IMR-90 (cell line): ENCODE measurements at places on chromosomes 2 and 18. TPM values are rescaled to one million over a fixed set of nuclear protein-coding genes. Genes with fewer than 3 reads are reported as not detected.

DNA sequence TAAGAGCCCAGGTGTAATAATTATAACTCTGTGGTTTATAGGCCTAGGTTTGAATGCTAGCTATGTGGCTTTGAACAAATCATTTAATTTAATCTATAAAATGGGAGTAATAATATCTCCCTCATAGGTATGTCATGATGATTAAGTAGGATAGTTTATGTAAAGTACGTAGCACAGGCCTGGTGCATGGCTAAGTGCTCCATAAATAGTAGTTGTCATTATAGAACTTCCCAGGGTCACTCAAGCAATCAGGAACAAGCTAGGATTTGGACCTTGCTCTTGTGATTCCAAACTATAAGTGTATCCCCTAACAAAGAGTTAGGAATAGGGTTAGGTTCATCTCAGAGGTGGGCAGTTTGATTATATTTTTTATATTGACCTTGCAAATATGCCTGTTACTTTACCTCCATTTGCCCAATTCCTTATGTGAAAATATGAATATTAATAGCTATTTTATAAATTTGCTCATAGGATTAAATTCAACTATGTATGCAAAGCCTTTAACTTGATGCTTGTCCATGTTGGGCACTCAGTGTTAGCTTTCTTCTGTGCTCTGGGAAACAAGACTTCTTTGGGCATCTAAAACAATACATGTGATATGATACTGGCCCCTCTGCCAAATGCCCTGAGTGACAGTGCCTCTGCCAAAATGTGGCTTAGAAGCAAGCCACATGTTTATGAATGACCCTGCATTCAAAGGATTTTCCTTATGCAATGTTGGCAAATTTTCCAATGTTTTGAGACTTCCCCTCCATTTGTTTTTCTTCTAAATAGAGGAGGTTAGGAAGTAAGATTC is 353.6 kb downstream of the KIAA1328 start:
- no peak for DNase-seq

- DNase-seq, result no peak
Observed at GRCh38 chr18:32958746-32959145, 185.9 kb upstream of the KLHL14 start.

- DNase-seq, result no peak
Observed at GRCh38 chr2:104539649-104540048, 314.3 kb upstream of the POU3F3 start.

GRCh38 chr2:134399096-134399495 is 145.2 kb downstream of the MGAT5 start:
- no peak for DNase-seq

DNA sequence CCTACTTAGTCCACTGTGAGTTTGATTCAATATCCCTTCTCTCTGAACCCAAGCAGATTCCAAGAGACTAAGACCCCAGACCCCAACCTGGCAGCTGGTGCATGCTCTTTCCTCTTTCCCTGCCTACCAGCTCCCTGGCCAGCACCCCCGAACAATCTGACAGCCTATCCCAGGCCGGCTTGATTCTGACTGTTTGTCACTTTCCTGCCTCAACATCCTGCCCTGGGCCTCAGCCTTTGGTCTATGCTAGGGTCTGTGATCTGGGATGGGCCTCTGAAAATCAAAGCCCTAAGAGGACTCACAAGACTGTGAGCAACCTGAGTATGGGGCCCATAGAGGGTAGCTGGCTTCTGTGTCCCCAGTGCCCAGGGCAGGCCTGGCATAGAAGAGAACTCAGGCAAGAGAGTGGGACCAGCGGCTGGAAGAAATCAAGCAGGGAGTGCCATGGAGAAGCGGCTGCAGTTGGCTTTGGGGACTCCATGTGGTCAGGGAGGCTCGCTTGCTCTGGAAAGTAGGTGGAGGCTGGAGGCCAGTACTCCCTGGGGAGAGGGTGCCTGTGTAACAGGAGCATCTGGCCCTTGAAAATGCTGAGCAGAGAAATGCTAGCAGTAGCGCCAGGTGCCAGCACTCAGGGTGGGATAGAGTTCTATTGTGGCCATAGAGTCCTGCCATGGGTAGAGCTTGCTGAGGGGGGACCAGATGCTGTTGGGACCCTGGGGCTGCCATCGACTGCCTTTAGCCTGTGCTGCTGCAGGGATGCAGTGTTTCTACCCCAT is 343.9 kb downstream of the DYSF start:
- no peak for DNase-seq

GRCh38 chr2:110126906-110127305 is 11.3 kb upstream of the MALL start:
- DNase-seq, result no peak

- DNase-seq, result no peak
Observed at GRCh38 chr18:50051288-50051687, 143.7 kb downstream of the MYO5B start.

- DNase-seq, result no peak
Observed at GRCh38 chr2:58954880-58955385, 713.8 kb upstream of the FANCL start.

The ANKRD30B gene
- not detected in 2 replicates for total RNA-seq

GRCh38 chr2:1227274-1227900 is 185.9 kb upstream of the TPO start:
- DNase-seq, result no peak

The DOK6 gene
- 2.7 and 3.9 TPM in 2 replicates for total RNA-seq

DNA sequence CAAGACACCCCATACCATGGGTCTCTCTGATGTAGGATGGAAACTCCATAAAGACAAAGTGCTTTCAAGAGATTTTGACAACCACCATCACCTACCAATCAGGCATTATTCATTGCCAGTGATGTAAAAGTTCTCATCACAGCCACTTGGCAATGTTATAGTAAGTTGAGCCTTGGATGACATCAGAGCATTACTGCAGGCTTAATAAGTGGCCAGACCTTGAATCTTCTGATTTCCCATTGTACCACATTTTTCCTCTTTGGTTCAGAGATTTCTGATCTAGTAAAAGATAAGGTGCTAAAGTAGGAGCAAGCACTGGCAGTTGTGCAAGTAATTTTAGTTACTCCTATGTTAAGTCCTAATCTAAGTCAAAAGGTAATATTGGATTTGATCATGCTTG is 36.5 kb downstream of the OSR1 start:
- peak; percentile 59 for DNase-seq

DNA sequence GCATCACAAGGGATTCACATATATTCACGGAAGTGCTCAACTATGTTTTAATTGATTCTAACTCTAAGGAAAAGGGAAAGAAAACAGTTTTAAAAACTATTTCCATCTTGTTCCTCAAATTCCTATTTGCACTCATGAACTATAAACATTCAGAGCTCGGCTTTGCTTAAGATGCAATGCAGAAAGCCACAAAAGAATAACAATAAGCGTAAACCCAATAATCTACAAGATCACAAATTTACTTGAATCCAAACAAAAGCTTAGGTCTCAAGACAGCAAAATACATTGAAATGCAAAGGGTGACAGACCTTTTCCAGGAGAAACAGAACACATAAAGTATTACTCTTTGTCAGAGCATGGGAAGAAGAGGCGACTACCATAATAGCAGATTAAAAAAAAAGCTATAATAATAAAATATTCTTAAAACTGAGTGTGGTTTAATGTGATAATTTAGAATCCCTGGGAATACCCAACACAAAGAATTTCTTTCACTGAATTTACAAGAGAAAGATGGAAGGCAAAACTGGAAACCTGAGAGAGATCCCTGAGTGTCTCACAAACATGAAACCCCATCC is 1094.9 kb downstream of the LRP1B start:
- DNase-seq, result peak; percentile 43

DNA sequence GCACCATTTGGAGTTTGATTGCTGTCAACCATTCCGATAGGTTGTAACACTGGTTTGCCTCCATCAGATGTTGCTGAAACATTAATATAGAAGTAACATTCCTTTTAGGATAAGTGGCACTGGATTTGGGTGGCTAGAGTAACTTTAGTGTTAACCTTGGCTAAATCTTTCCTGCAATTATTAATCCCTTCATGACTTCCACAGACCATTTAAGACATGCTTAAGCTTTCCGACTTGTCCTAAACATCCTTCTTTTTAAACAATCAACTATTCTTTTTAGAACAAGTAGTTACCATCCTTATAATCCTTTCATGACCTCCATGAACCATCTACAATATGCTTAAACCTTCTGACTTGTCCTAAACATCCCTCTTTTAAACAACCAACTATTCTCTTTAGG is 465.5 kb downstream of the DCDC2C start:
- no peak for DNase-seq

DNA sequence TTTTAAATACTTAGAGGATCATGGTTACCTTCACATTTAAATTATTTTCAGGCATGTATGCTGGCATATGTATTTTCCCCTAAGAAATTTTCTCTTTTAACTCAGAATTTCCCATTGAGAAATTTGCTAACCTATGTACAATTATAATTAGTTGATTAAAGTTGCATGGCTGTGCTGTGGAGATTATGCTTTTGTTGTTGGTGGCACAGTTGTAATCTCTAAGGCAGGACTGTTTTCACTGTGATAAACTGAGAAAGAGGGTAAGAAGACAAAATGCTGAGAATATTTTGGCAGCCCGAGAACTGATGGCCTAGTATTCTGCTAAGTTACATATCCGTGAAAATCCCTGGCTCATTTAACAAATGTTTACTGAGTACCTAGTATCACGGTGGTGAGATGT is 1.4 kb downstream of the VRK2 start:
- DNase-seq, result no peak

DNA sequence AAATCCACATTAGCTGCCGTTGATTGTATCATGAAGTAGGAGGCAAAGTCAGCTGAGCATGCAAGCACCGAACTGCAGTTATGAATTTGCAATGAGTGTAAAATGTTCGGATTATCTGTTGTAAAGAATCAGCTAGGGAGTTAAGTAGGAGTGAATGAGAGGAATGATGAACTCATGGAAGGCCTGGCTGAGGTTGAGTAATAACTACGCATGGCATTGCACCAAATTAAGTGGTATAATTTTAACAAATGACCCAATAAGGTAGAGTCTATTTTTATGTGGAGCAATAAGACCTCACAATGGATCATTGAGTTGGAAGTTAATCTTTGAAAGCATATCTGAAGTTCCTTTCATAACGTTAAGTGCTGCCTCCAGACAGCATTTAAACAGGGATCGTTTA is 288.2 kb upstream of the CHST9 start:
- no peak for DNase-seq

- no peak for DNase-seq
Observed at GRCh38 chr18:24479371-24479770, 18.9 kb downstream of the HRH4 start.

GRCh38 chr18:50131591-50131990 is 63.4 kb downstream of the MYO5B start:
- DNase-seq, result no peak

The TRIM43 gene
- not detected in 2 replicates for total RNA-seq

- peak; percentile 28 for DNase-seq
Observed at GRCh38 chr2:197258580-197258979, 52.0 kb downstream of the ANKRD44 start.

- no peak for DNase-seq
Observed at GRCh38 chr2:71736986-71737385, 283.6 kb downstream of the DYSF start.

- DNase-seq, result no peak
Observed at GRCh38 chr18:5095239-5095638, 101.8 kb downstream of the AKAIN1 start.

DNA sequence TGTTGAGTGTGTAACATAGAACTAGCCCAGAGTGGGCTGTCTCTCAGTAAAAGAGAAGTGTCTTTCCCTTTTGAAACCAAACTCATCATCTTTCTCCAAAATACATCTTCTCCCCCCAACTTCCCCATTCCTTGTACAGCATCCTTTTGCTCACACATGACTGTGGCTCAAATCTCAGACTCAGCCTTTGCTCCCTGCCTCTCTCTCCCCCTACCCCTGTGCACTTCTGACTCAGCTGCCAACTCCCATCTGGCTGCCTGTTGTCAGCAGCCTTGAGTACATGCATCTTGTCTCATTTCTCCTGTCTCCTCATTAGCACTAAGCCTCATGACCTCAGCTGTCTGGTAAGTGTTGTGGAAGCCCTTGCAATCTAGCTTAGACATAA is 18.1 kb upstream of the MGAT4A start:
- no peak for DNase-seq

The SAG gene
- not detected in 2 replicates for total RNA-seq

DNA sequence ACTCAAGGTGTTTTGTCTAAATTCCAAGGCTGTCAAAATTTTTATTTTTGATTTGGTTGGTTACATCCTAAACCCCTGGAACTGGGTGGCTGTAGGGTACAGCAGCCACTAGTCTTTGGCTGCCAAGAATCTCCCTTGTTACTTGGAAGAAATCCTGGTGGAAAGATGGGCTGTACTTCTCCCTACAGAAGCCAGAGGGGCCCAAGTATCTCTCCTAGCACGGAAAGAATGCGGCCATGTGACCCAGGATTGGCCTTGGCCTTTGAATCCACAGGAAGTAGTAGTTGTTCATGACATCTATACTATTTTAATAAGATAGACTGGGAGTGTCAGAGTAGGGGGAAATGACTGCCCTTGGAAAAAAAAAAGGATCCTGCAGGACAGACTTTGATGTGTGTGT is 54.4 kb upstream of the MYO3B start:
- peak; percentile 27 for DNase-seq

DNA sequence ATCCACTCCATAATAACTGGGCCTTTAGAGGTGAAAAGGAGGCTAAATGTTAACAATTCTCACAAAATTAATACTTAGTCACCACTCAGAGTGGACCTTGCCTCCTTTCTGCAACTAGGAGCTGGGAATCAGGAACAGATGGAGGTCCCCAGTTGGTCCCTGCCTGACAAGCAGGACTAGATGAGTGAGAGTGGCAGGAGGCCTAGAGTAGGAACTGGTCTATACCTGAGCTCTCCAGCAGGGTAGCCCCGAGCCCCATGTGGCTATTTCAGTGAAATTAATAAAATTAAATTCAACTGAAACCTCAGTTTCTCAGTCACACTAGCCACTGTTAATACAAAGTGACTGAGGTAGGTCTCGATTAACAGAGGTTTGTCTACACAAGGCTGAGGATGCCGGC is 150.5 kb downstream of the MYO5B start:
- no peak for DNase-seq

The RAB27B gene
- 1.3 and 1.7 TPM in 2 replicates for total RNA-seq

DNA sequence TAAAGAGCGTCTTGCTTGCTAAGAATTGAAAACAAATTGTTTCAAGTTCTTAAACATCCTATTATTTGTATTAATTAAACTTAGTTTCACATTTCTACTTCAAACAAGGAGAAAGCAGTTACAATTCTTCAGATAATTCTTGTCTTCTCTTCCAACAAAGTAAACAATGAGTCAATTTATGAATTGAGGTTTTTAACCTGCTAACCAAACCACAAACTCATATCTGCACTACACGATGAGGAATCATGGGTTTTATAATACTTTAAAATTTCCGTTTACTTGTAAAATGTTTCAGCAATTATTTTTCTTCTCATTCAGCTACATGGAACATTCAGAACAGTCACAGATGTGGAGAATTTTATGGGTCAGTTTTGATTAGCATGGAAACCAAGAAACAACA is 114.2 kb downstream of the SPIRE1 start:
- DNase-seq, result peak; percentile 68

- DNase-seq, result peak; percentile 86
Observed at GRCh38 chr2:112065966-112066365, 10.9 kb downstream of the TMEM87B start.

DNA sequence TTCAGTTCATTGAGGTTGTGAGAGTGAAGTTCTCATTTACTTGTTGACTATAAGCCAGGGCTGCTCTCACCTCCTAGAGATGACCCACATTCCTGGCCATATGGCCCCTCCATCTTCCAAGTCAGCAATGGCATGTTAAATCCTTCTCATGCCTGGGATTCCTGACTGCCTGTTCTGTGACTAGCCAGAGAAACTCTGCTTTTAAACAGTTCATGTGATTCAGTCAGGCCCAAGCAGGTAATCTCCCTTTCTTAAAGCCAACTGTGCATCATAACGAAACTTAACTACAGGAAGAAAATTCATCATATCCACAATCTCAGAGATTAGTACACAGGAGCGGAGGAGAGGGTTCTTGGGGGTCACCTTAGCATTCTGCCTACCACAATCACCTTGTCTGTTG is 11.5 kb downstream of the DPP4 start:
- no peak for DNase-seq

The DRC1 gene
- total RNA-seq, result under 0.01 and 0.18 TPM in 2 replicates
